Germinal center (tissue), 1 donor: ENCODE measurements at places on chromosomes 3 and 15.
A peak's percentile ranks its signal among the peaks of the same experiment; 100 is the strongest.

GRCh38 chr3:195794708-195795107 is 17.0 kb downstream of the MUC4 start:
- DNase-seq, result no peak

DNA sequence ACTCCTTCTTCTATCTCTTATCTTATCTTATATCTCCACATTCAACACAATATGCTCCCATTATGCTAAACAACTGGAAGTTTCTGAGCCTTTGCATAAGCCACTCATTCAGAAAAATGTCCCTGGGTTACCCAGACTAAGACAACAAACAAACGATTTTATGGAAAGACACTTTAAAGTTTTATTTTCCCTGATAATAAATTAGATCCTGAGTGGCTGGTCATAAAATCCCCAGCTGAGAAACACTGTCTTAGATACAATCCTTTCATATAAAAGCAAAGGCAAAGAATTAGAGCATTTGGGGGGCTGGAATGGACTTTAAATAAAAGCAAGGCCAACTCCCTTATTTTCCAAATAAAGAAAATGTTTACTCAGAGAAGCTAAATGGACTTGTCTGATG is 322.3 kb downstream of the GBE1 start:
- no peak for DNase-seq

DNA sequence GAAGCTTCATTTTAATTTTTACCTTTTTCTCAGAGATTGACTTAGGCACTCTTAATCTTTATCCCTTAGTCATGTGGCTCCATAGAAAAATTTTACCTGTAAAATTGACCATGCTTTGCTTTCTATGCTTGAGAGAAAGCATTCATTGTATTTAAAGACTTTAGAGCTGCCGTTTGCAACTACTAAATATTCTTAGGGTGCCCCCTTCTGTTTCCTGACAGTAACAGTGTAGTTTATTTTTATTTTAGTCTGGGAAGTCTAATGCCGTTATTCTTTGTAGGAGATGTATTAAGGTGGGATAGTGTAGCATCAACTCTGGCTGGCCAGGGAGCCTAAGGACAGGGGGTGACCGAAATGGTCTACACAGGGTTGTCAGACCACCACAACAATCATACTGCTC is 84.5 kb upstream of the SYNPR start:
- DNase-seq, result peak; percentile 28

DNA sequence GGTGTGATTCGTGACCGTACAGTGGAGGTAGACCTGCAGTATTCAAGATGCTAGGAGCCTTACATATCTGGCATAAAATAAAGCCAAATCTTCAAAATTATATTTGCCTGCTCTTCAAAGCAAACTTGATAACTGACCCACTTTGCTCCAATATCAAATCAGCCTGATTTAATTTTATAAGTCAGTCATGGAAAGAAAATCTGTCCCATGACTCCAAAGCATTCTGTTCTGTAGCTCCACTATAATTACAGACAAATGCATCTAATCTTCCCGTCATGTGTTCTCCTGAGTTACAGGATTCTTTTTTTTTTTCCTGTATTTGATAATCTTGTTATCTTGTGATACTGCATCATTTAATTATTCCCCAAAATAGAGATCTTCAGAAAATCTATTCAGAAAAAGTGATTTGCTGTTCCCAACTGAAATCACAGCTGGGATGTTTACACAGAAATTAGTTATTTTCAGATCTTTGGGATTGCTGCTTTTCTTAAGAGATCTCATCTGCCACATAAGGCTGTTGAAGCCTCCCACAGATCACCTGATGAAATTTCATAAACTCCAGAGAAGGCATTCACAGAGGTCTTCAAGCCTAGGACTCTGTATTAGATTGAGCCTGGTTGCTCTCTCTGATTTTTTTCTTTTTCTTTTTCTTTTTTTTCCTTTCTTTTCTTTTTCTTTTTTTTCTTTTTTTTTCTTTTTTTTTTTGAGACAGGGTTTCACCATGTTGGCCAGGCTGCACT is 27.2 kb downstream of the TIMP4 start:
- no peak for DNase-seq

DNA sequence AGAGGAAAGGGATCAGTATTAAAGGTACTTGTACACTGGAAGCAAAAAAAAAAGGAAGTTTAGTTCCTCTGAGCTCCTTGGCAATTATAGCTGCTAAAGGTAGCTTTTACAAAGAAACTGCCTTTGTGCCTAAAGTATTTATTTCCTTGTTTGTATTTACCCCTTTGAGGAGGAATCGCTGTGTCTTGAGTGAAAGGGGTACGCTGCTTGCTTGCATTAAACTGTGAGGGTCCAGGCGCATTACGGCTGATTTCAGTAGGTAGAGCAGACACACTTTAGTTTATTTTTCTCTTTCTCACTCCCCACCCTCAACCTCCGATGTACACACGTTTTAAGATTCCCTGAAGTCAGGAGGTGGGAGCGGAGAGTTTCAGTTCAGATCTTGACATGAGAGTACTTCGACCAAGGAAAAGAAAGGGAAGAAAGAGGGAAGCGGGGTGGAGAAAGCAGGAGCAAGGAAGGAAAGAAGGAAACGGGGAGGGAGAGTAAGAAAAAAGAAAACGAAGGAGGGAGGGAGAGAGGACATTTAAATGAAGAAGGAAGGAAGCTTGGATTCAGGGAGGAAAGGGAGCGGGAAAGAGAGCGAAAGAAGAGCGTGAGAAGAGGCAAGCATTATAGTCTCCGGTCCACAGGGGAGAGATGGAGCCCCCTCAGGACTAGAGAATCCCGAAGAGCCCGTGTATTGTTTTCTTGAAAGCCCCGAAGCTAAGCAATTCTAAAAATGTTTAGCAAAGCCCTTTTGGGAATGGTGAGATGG is 1.2 kb upstream of the MME start:
- no peak for DNase-seq

DNA sequence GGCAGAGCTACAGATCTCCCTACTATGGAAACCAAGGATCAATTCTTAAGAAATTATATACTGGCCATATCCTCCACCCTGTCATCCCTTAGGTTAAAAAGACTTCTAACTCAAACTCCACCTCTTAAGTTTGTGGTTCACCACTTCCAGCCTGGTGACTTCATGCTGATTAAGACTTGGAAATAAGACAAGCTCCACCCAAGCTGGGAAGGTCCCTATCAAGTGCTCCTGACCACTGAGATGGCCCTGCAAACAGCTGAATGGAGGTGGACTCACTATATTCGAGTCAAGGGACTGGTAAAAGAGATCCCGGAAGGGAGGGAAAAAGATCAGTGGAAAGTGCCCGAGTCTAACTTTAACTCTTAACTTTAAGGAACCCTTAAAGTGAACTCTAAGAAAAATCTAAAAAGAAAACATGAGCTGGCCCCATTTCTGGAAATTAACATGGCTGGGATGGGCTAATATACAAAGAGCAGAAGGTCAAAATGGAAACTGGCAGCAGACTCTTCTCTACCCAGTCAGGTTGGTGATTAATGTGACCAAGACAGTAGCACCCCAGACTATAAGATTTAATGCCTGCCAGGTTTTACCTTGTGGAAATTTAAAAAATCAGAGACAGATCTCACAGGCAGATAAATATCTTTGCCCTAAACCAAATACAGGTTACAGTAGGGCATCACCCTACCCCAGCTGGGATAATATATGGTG is 43.9 kb downstream of the PPCDC start:
- DNase-seq, result no peak

GRCh38 chr3:87541723-87542122 is 265.3 kb upstream of the POU1F1 start:
- DNase-seq, result no peak
